Activated naive CD4-positive, alpha-beta T cell treated with anti-CD3 and anti-CD28 coated beads for 36 hours (primary cell): ENCODE measurements at places on chromosomes 6 and 20.
A peak's percentile ranks its signal among the peaks of the same experiment; 100 is the strongest.

DNA sequence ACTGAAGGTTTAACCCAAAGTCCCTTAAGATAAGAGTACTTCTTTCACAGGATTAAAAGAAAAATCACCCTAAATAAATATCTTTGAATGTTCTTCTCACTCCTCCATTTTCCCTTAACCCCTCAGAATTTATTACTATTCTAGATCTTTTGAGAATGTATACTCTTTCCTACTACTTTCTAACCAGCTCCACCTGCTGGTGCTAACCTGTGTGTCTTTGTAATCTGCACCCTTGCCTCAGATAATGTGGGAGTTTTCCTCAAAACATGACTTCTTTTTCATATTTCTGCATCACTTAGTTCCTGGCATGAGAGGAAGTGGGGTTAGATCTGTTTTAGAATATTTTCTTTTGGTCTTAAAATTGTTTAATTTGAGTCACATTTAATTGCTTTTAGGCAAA is 394.2 kb downstream of the BMP2 start:
- no peak for DNase-seq

DNA sequence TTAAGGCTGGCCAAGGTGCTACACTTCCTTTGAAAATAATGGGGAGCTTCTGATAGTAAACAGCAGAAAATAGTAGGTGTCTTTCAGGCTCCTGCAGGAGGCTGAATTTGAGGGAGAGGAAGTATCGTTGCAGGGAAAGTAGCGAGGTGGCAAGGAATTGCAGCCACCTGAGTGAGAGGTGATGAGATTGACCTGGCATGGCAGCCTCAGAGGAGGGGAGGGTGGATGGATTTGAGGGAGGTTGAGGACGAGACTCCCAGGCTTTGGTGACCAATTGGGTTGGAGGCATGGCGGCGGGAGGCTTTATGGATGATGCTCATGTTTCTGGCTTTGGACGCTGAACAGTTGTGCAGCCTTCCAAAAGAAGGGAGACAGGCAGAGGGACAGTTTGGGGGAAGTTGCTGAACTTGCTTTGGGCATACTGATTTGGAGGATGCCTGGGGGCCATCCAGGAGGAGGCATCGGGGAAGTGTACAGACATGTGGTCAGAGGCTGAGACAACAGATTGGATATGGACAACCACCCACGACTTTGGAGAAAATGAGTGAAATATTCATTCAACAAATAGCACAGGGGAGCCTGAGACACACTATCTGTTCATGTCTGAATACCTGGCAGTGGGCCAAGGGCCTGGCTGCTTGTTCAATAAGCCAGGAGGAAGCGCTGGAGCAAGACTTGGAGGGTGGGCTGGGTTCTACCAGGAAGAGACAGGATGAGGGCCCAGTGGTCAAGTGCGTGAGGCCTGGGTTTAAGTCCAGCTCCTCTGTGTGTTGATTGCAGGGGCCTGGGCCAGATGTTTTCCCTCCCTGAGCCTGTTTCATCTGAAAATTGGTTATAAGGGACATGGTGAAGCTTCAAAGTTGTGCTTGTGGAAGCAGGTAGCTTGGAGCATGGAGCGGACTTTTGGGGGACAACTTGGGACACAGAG is 113.2 kb downstream of the CEBPB start:
- no peak for DNase-seq

- DNase-seq, result no peak
Measured at GRCh38 chr20:9761476-9761875, 77.4 kb downstream of the PAK5 start.

DNA sequence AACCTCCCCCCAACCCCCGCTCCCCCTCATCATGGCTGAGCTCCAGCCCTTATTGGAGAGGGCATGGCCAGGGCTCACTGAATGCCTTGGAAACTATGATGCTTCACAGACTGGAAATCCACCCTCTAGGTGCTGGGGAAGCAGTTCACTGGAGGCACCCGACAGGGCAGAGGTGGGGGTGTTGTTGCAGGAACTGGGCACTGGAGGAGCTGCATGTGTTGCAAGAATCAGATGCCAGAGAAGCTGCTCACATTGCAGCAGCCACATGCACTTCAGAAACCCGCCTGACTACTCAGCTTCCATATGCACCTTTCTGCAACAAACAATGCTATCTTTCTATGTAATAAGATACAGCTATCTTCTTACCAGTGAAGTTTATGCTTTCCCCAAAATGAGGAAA is 7.9 kb upstream of the TBPL1 start:
- no peak for DNase-seq

GRCh38 chr6:131914967-131915751 is 36.0 kb downstream of the CCN2 start:
- DNase-seq, result peak; percentile 77

DNA sequence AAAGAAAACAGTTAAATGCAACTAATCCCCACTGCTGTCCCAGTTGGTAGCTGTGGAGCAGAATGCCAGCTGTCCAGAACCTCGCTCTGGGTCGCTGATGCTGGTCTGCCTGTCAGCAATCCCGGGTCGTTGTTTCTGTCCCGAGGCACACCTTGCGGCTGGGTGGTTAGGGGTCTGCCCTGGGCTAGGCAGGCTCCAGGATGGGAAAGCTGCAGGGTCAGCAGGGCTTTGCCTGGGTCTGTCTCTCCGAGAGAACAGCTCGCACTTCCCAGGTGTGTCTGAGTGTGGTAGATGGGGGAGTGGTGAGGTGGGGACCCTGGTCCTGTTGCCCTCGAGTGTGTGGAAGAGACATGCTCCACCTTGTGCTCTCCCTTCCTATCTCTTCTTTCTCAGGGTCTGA is 261.2 kb downstream of the CLIC5 start:
- DNase-seq, result no peak

- peak; percentile 38 for DNase-seq
Measured at GRCh38 chr6:111605100-111605751, 452 bp downstream of the TRAF3IP2 start.

DNA sequence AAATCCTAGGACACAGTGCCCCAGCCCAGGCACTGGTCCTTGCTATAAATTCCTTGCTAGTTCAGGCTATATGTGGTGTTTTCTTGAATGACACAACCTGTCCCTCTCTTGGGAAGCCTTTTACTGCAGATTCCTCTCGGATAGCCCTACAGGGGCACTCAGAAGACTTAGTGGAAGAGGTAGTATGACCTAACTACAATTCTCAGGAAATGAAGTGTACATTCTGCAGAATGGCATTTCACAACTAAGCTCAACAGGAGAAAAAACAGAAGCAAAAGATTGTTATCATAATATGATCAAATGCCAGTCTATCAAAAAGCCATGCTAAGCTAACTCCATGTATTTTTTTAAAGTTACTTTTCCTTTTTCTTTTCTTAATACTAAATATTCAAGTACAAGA is 66.3 kb upstream of the FBXL4 start:
- DNase-seq, result no peak

DNA sequence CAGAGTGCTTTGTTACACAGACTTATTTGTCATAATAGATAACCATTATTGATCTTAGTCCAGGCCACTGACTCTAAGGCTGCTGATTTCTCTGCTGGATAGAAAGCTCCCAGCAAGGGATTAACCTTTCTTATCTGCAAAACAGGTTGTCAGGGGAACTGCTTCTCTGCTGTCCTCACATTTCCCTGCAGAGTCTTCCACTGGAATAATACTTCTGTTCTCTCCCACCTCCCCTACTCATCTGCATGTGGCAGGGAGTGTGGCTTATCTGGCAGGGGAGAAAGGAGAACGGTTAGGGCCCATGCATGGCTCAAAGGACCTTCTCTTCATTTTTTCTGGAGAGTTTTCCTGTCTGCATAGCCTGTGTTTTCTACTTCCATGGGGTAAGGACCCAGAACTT is 86.2 kb downstream of the LAMP5 start:
- DNase-seq, result no peak

DNA sequence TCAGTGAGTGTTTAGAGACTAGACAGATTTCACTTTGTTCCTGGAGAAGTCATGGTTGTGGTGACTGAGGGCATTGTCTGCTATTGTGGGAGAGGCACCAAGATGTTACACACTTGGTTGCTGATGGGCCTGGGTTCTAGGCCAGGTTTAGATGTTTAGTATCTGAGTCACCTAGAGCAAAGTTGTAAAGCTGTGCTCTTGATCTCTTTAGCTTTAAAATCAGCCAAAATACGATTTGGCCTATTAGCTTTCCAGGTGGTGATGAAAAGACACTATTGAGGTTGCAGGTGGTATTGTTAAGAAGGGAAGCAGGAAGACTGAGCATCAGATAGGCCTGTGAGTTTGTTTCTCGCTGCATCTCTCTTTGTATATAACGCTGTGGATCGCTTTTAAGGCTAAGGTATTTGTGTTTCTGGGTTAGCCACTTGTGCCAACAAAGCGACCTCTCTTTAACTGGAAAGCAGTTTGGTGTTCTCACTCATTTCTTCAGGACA is 48.6 kb downstream of the FOXO3 start:
- DNase-seq, result no peak

DNA sequence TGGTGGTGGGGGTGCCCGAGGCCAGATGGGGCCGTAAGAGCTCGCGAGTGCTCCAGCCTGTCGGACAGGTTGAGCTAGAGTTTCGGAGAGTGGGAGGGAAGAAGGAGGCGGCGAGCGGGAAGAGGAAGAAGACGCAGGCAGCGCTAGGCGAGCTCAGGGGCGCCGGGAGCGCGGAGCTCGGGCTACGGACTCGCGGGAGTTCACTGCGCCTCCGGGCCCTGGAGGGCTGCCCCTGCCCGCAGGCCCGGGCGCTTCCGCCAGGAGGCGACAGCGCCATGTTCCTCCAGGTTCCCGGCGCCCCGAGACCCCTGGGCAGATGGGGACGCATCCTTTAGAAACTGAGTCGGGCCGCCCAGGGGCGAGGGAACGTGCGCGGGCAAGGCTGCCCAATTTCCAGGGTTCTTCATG is 984 bp downstream of the TFAP2C start:
- no peak for DNase-seq

- DNase-seq, result no peak
Measured at GRCh38 chr6:166494101-166494441, 92.4 kb downstream of the RAMACL start.

DNA sequence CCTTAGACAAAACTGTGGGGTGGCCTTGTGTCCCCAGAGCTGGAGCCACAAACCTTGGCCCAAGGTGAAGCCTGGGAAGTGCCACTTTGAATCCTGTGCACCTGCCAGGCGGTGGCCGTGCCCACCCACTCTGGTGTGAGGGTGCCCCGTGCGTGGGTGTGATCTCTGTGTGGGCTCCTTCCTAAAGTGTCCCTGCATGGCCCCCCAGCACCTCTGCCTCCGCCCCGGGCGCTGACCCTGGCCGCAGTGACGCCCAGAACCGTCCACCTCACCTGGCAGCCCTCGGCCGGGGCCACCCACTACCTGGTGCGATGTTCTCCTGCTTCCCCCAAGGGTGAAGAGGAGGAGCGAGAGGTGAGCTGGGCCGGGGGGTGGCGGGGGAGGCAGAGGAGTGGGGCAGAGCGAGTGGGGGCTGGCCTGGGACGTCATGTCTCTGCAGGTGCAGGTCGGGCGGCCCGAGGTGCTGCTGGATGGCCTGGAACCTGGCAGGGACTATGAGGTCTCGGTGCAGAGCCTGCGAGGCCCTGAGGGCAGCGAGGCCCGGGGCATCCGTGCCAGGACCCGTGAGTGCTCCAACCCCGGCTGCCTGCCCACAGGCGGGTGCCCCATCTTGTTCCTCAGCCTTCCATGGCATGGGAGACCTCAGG is 18.3 kb downstream of the COL20A1 start:
- no peak for DNase-seq

- no peak for DNase-seq
Measured at GRCh38 chr20:12083269-12083668, 165.6 kb downstream of the BTBD3 start.

DNA sequence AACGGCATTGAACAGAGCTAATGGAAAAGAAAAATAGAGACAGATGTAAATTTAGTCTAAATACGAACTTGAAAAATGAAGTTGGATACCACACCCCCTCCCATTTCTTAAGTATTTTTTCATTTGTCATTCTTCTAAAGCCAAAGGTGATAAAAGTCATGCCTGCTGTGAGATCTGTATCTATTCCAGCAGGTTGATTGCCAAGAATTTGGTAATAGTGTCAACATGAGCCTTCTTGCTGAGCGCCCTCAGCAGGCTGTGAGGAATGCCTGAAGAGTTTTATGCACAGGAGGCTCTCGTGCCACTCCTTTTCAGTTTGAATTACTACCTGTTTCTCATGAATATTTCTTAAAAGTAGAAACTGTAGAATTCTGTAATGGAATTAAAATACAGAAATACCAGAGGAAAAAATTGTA is 165.4 kb downstream of the QKI start:
- DNase-seq, result no peak
